NAMALWA (cell line): ENCODE measurements at places on chromosomes 1 and 21.

DNA sequence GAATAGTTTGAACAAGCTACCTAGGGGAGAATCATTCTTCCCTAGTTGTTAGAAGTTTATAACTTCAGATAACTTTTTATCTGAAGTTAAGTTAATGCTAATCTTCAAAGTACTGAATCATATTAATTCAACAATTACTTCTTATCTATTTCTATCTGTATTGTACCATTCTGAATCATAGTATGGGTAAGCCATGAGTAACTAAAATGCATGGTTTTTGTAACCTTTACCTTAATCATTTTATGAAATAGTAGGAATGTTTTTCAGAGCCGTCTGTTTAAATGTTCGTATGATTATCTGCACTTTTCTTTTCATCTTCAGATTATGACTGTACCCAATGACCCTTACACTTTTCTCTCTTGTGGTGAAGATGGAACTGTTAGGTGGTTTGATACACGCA lies 50.3 kb upstream of the MPC2 start:
- no peak for DNase-seq

DNA sequence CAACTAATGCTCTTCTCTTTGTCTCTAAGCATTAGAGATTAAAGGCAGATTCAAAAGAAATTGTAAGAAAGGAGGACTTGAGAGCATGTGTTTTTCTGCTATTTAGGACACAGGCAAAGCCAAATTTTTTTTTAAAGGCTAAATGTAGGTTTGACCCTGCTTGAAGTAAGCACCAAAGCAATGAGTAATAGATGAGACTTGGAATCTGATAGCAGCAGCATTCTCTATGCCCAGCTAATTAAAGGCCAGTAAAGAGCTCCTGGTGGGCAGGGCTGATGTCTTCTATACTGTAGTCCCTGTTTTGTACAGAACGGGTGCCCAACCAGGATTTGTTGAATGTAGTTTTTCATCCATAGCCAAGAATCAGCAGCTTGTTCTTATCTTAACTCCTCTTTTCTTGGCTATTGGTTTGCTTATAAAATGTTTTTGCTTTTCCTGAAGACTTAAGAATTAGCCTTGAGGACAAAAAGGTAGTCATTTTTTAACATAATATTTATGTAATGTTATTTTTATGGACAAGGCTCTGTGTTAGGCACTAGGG lies 179.6 kb downstream of the LMO4 start:
- no peak for DNase-seq

DNA sequence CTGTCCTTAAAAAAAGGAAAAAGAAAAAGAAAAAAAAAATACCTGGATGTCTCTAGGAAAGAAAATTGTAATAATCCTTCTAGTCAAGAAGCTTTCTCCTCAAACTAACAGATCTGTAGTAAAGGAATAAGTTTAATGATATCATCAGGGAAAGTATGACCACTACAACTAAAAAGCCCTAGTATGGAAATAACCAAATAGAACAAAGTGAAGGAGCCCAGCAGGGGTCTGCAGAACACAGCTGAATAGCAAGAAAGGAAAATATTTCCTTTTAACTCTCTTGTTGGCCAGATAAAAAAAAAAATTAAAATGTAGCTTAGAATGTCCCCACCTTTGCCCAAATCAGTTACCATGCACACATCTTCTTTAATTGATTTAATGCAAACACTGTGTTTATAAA lies 43.2 kb downstream of the PRRX1 start:
- no peak for DNase-seq

GRCh38 chr1:170617591-170618330 lies 46.2 kb upstream of the PRRX1 start:
- DNase-seq = no peak

DNA sequence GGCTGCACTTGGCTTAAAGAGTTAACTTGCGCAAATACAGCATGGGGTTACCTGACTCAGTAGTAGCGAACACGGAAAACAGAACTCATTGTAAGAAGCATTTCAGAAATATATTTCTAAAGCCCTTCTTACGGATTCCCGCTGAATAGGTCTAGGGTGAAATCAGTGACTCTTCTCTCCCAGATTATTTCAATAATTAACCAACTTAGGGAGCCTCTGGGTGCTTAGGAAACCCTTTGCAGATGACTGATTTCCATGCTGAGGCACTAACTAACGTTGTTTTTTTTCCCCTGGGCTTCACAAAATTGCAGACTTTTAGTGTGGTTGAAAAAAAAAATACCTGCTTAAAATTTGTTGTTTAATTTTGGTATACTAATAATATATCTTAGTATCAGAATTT lies 40.3 kb downstream of the BTG3 start:
- DNase-seq = no peak

GRCh38 chr1:6037338-6037762 lies 8.3 kb upstream of the KCNAB2 start:
- peak; percentile 49 for DNase-seq

DNA sequence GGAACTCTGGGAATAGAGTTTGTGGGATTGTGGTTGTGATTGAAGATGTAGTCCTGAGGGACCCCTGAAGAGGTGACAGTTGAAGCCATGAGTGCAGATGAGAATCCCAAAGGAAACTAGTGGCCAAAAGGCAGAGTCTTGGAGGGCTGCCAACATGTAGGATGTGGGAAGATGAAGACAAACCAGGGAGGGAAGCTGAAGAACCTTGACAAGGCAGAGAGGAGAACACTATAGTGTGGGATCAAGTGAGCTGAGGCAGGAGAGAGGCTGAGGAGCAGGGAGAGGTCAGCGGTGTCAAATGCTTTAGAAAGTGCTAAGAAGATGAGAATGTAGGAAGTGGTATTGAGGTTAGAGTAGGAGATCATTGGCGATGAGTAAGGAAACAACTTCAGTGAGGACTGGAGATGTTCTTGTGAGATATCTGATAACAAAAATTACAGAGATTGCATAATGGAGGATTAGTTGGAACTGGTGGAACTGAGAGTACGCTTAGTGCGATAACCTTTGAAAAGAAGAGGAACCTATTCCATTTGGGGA lies 88.5 kb upstream of the VCAM1 start:
- DNase-seq = no peak

DNA sequence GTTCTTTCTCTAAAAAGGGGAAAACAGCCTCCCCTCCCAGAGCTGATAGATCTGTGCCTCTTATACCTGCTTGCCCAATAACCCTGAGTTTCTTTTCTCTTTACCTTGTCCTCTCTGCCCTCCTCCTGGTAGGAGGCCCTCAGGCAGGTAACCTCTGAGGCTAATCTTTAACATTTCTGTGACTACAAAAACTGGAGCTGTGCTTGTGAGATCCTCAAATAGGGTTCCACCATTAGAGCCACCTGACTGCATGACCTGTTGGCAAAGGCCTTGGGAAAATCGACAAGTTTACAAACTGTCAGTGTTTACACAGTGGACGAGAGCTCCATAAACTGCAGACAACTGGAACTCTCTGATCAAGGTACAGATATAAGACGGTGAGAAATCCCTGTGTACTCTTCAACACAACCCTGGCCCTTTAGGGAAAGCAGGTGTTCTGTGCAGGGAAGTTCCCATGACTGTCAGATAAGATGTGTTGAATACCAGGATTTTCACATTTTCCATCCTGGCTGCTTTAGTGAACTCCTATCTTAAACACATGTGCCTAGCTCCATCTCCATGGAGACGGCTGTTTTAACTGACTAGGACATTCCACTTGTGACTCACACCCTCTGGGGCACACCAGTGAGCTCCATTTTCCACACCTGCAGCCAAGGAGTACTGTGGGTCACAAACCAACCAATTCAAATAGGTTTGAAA lies 38.3 kb downstream of the ECE1 start:
- DNase-seq = no peak

DNA sequence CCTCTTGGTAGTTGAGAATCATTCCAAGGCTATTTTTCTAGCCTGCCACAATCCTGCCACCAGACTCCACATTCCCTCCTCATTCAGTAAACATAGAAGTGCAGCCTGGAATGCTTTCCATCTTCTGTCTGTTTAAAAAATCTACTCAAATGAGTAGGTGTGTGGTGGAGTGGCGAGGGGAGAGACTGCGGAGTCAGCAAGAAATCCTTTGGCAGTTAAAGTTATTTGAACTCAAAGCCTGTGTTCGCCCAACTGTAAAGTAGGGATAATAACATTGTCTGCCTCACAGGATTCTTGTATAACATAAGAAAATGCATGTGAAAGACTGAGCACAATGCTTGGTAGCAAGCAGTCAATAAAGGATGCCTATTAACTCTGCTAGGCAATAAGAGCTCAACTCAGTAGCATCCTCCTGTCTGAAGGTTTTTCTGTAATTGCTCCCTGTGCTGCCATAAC lies 22.2 kb upstream of the DPT start:
- DNase-seq = no peak

DNA sequence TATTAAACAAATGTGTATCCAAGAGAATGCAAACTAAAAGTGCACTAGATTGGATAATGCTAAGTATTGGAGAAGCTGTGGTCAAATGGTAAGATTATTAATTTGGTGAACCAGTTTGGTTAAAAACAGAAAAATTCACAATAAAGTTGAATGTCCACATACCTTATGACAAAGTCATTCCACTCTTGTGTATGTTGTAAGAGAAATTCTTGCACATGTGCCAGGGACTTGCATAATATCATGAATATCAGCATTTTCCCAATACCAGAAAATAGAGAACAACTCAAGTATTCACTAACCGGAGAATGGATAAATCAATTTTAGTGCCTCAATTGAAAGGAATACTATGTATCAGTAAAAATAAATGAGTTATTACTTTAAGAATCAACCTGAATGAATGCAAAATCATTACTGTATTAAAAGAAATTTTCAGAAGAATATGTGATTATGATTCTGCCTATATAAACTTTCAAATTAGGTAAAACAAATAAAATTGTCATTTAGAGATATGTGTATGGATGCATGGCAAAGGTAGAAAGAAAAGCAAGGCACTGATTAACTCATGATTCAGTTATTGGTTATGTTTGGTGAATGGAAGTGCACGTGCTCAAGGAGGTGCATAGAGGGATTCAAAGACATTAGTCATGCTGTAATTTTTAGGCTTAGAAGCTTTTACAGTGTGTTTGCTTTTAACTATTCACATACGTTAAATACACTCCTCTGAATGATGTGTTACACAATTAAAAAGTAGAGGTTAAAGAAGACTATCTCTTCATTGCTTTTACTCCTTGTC lies 217.4 kb upstream of the KCNK2 start:
- no peak for DNase-seq

GRCh38 chr1:230818901-230819300 lies 49.4 kb downstream of the C1orf198 start:
- DNase-seq = no peak

GRCh38 chr1:70319750-70320149 lies 34.8 kb downstream of the ANKRD13C start:
- no peak for DNase-seq

GRCh38 chr1:39061951-39062350 lies 35.8 kb downstream of the NDUFS5 start:
- no peak for DNase-seq

DNA sequence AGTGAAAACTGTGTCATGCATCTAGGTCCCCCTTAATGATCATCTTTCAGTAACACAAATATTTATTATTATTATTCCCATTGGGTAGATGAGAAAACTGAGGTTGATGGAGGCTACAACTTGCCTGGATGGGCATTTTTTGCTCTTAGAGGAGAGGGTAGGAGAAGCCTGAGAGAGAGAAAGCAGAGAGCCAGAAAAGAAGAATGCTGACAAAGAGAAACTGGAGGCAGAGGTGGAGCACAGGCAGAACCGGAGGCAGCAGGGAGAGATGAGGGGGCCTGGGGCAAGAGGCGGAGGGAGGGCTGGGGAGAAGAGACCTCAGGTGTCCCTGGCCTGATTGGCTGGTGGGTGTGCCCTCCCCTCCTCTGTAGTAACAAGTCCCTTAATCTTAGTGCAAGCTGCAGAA lies 4.1 kb downstream of the BLACAT1 start:
- no peak for DNase-seq

- no peak for DNase-seq
Measured at GRCh38 chr1:29603622-29604021, 367.3 kb downstream of the PTPRU start.

- DNase-seq = no peak
Measured at GRCh38 chr1:150999051-150999674, 7.5 kb downstream of the MINDY1 start.

- DNase-seq = no peak
Measured at GRCh38 chr1:84426376-84426775, 28.1 kb downstream of the DNASE2B start.

DNA sequence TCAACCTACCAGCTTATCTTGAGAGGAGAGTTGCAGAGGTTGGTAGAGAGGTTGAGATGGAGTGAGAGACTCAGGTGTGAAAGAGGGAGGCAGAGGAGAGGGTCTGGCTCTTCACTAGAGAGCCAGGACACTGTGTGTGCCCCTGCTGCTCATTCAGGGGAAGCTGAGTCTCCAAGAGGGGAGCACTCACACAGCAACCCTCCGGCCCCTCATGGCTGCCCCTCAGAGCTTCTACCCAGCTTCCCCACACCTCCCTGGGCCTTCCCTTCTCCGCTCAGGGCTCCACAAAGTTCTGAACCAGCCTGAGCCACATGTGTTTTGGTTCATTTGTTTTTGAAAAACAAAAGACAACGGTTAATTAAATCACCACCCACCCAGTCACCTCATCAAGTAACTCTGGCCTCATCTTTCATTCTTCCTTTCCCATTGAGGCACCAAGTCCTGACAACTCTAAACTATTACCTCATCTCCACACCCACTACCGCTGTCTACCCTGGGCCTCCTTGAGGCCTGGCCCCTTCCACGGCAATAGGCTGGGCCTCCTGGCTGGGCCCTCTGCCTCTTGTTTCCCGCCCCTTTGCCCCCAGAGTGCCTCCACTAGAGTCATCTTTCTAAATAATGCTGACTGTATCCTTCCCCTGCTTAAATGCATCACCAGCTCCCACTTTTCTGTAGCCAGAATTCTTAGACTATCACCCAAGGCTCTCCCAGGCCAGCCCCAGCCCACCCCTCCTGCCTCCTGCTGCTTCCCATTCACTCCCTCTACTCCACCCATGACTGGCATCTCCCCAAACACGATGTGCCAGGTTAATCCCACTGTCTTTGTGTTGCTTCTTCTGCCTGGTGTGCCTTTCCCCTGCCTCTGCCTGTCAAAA lies 33.0 kb downstream of the TNNT2 start:
- no peak for DNase-seq

- DNase-seq = no peak
Measured at GRCh38 chr21:42093991-42094421, 22.9 kb downstream of the UMODL1 start.
